Substantia nigra (tissue), 51 donors: ENCODE measurements at places on chromosomes 12 and 14.

GRCh38 chr12:110582276-110583136, 612 bp downstream of the PPTC7 start:
- peak; percentile 44 for DNase-seq

DNA sequence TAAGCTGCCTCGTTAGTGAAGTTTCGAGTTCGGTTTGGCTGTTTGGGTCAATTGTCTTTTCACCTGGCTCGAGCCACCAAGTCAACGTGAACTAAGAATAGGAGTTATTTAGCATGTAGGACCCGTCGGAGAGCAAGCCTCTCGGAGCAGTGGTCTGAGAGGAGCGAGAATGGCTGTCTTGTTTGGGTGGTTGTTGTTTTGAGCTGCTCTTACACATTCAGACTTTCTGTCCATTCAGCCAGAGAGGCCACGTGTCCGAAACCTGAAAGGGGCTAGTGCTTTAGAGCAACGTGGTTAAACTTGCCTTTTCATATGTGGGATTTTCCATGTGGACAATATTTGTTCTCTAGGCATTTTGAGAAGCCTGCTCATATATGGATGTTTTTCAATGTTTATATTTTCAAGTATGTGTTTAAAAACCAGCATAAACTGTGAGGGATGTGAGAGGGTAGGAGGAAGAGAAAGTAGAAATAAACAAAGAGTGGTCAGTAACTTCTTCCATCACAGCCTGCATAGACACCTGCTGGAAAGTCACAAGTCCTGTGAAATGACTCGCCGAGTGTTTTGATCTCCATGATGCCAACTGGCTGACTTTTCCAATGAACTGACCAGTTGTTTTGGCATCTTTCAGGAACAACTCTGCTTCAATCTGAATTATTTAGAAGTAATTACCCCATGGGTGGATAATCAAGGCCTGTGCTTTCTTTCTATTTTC, 221.0 kb downstream of the ASCL1 start:
- DNase-seq, result peak; percentile 6

DNA sequence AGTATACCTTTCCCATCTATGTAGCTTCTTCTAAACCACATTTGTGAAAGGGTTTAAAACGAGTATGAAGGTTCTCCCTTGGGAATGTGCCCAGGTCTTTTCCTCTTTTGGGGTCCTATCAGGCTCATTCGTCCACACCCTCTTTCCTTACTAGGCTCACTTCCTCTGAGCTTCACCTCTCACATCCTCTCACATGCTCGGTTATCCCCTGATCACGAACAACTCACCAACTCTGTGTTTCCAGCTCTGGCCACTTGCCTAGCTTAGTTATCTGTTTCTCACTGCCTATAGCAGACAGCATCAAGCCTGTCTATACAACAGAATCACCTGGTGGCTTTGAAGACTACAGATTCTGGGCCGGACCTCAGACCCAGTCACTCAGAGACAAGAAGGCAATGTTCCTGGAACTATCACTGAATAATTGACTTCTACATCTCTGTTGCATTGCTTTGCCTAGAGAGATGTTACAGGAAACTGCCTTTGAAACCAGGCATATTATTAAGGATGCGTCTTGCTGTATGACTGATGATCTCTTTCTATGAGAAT, 158.2 kb downstream of the FOXN3 start:
- no peak for DNase-seq

DNA sequence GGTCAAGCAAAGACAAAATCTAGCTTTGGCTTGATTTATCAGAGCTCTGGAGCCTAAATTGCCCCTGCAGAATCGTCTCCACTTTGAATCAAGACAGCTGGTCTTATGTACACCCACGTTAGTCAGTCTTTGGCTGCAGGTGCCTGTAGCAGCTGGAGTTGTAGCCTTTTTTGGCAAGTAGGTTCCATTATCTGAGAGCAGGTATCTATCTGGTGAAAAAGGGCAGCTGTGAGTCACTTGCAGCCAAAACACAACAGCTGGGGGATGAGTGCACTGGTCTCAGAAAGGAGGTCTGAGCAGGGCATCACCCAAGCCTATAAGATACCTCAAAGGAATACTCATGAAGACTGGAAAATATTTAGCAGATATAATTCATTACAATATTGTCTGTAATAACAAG, 43.6 kb upstream of the KCNH5 start:
- DNase-seq, result no peak

- no peak for DNase-seq
Observed at GRCh38 chr12:13652105-13652504, 329.3 kb downstream of the GRIN2B start.

GRCh38 chr12:128800606-128801005, 23.2 kb downstream of the SLC15A4 start:
- DNase-seq, result no peak

DNA sequence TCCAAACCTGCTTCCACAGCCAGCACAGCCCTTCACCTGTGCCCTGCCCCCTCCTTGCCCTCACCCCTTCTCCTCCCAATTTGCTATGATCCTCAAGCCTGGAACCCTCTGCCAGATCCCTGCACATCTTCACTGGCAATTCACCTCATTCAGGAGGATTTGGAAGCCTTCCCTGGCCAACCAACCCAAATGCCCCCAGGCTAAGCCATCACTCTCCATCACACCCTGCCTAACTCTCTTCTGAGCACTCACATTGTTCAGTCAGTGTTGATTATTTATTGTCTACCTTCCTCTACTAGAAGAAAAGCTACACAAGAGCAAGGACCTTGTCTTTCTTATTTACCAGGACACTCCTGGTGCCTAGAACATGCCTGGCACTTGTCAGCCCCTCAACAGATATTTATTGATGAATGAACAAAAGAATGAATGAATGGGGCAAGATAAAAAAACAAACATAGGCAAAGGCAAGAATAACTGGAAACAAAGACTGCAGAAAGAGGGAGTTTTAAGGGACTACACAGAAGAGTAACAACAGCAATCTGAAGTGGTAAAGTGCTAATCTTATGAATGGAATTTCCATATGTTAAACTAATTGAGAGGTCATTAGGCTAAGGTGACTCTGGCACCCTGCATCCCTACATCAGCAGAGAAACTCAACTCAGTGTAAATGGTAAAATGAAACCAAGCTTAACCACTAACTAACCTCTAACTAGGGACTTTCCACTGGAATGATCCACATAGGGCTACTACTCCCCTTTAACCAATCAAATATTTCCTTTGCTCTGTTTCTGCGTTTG, 33.4 kb downstream of the TMTC1 start:
- DNase-seq, result no peak

- DNase-seq, result no peak
Observed at GRCh38 chr12:23426328-23426727, 523.1 kb downstream of the SOX5 start.

- DNase-seq, result no peak
Observed at GRCh38 chr12:41108032-41108431, 80.1 kb upstream of the PDZRN4 start.

GRCh38 chr12:113006641-113007040, 28.3 kb downstream of the OAS2 start:
- no peak for DNase-seq

- DNase-seq, result no peak
Observed at GRCh38 chr12:21413369-21414277, 23.8 kb upstream of the PYROXD1 start.

DNA sequence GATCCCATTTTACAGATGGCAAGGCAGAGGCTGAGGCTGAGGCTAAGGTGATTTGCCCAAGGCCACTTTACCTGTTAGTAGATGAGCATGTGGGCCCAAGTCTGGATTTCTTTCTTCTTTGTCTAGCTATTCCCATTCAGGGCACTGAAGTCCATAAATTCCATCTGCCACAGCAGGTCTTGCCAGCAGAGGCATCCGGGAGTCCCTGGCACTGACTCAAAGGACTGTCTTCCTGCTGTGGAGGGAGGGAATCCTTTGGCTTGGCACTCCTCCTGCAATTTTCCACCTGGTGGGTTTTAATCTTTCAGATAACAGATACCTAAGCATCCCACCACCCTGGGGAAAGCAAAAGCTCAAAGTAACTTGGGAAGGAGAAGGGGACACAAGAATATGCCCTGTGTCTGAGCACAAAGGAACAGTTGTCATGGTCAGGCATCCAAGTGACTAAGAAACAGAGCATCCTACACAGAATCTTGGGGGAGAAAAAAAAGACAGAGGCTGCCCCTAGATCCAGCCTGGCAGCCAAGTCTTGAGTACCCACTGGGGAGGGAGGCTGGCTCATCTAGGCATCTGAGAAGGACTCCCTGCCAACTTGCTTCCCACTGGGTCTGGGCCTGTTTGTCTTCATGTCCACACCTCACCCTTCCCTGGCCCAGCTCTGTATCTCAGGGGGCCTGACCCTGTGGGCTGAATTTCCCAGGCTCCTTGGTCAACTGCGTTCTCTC, 35.6 kb upstream of the CMKLR1 start:
- DNase-seq, result no peak

DNA sequence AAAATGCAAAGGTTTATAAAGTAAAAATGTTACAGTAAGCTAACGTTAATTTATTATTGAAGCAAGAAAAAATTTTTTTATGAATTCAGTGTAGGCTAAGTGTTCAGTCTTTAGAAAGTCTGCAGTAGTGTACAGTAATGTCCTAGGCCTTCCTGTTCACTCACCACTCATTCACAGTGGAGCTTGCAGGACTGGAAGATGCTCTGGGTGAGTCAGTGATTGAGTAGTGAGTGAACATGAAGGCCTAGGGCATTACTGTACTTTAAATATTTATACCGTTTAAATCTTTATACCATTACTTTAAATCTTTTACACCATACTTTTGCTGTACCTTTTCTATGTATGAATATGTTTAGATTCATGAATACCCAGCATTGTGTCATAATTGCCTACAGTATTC, 120.3 kb upstream of the SLC38A4 start:
- no peak for DNase-seq

- no peak for DNase-seq
Observed at GRCh38 chr12:92973614-92974013, 44.5 kb upstream of the EEA1 start.

DNA sequence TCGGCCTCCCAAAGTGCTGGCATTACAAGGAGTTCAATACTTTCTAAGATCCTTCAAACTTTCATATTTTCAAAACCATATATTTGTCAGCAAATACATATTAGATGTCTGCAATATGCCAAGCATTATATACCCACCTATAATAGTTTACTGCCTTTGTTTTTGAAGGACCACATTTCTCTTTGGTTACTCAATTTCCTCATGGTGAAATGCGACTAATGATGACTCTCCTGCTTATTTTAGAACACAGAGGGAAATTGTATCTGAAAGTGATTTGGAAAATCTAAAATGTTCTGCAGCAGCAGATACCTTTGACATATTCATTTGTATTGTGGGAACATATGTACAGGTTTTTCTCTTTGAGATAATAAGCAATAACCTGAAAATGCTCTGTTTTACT, 2.7 kb upstream of the CNTN1 start:
- no peak for DNase-seq

- no peak for DNase-seq
Observed at GRCh38 chr12:53502331-53502730, 1.2 kb downstream of the TARBP2 start.

- no peak for DNase-seq
Observed at GRCh38 chr12:48925304-48926011, at the start of gene FKBP11. Gene FKBP11, minus strand, starts transcription at chr12:48925492. Its CDS starts 64 bp downstream, at chr12:48925428.

GRCh38 chr14:87076146-87076545, 916.8 kb downstream of the GALC start:
- no peak for DNase-seq

GRCh38 chr14:35254736-35255135, 37.4 kb upstream of the PSMA6 start:
- DNase-seq, result no peak

- DNase-seq, result no peak
Observed at GRCh38 chr12:93086288-93086727, 157.2 kb upstream of the EEA1 start.

DNA sequence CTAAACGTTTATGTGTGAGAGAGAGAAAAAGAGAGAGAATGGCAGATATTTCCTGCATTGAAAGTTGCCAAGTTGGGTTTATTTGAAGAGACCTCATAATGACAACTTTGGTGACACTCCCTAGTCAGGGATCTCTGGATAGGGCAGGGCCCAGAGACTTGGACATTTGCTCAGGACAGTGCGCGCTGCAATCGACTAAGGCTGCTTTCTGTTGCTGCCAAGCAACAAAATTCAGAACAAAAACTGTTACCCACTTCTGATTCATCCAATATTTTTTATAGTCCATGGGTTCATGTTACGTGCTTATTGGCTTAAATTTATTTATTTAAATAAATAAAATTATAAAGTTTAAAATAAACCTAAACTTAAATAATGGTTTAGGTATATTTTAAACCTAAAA, 34.2 kb downstream of the PTGER2 start:
- no peak for DNase-seq

- no peak for DNase-seq
Observed at GRCh38 chr12:130571089-130571488, 145.0 kb downstream of the RIMBP2 start.

- no peak for DNase-seq
Observed at GRCh38 chr12:5017638-5018348, 25.9 kb upstream of the KCNA5 start.

DNA sequence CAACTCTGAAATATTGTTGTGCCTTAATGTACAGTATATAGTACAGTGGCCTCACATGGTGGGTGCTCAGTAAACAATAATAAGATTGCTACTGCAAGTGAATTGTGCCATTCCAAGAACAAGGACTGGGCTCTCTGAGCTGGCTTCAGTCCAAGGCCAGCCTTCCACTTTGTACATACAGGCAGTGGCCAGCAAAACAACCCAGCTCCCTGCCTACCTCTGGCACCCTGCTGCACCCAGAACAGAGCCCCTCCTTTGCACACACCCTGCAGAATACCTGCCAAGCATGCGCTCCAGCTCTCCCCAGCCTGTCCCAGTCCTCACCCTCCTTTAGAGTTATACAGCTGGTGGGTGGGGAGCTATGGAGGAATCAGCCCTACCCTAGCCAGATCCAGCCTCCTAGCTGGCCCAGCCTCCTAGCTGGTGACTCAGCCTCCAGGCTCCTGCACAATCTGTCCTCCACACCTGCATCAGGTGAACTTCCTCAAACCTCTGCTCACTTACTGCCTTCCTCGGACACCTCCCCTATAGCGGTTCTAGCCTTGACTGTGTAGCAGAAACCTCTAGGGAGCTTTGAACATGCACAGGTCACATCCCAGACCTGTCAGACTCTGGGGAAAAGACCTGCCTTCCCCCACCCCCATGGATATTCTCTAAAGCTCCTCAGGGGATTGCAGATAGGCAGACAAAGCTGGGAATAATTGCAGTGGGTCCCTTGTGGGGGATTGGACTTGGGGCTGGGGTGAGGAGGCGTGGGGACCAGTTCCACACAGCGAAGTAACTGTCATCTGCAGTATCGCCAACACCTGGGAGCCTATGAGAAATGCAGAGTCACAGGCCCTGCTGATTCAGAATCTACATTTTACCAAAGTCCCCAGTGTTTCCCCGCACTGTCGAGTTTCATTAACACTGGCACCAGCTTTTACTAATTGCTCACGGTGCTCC, 17.9 kb downstream of the ZDHHC22 start:
- DNase-seq, result peak; percentile 41

DNA sequence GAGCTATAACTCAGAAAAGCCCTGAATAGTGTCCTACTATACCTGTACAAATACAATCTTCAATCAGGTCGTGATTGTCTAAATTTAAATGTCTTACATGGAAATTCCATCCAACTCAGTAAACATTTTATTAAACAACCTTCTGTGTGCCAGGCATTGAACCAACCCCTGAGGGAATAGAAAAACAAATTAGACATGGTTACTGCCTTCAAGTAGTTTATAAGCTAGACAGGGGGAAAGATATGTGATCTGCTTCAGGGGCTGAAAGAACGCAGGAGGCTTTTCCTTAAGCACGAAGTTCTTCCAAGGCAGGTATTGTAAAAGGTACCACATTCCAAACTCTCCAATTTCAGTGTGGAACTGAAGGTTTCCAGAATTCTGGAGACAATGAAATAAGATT, 39.7 kb upstream of the STAB2 start:
- no peak for DNase-seq
